Stimulated activated CD4-positive, alpha-beta T cell treated with anti-CD3 and anti-CD28 coated beads, Interleukin-12 subunit alpha, Interleukin-12 subunit beta, amount 100 ng/mL, for 24 hours (primary cell): ENCODE measurements at places on chromosomes 7 and 10.

- no peak for DNase-seq
Observed at GRCh38 chr10:54749623-54750022, 51.4 kb downstream of the PCDH15 start.

GRCh38 chr10:68212721-68213352 lies 19.1 kb downstream of the ATOH7 start:
- no peak for DNase-seq

DNA sequence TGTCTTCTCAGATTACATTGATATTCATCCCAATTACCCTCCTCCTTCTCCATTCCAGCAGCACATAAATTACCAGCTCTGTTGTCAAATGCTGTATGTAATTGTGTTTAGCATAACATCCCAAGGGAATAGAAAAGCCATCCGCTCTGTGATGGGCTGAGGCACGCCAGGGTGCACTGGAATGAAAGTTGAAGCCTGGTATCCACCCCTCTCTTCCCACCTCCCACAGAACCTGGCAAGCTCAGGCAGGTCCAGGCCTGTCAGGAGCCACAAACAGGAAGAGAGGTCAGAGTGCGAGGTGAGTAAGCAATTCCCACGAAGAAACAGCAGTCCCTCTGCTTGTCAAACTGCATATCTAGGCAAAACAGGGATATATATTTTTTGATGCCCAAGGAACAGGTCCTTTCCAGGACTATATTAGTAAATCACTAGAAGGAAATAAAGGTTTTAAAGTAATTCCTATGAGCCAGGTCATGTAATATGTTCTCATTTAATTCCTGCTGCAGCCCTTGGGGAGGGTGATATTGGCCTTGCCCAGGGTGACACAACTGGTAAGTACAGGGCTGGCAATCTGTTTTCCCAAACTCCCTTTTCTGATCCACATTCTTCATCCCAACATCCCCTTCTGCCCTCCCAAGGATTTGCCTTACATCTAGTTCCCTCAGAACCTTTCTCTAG lies 155.6 kb upstream of the GHITM start:
- no peak for DNase-seq

DNA sequence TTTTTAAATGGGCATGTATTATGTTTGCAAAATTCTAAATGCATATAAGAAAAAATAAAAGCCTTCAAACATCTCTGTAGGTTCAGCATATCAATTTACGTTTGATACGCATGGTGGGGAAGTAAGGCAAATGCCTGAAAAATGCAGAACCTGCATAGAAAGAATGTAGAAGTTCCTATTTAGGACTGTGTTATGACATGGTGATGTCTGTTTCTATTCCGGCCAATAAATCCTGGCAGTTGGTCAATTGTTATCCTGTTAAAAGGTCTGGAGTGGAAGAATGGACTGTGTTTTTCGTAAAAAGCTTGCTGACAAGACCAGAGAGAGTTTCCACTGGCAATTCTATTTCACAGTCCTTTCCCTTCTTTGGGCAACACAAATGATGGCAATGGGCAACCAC lies 49.6 kb upstream of the CAV2 start:
- no peak for DNase-seq

DNA sequence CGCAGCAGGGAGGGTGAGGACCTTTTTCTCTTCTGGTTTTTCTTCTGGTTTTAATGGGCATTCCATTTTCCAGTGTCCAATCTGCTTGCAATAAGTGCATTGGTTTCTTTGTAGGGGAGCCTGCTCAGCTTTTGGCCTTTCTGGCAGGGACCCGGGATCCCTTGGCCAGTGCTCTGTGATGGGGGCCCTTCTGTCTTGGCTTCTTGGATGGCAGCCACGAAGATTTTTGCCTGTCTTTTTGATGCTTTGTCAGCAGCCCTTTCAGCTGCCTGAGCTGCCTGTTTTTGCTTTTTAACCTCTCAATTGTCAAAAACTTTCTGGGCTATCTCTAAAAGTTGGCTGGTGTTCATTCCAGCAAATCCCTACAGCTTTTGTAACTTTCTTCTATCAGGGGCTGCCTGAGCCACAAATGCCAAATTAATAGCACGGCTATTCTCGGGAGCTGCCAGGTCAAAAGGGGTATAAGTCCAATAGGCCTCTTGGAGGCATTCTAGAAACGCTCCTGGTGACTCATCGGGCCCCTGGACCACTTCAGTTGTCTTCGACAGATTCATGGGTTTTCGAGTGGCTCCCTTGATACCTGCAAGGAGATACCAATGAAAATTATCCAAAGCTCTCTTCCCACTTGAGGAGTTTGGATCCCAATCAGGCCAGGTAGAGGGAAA lies 179.9 kb upstream of the MBL2 start:
- no peak for DNase-seq

- DNase-seq, result no peak
Observed at GRCh38 chr10:11667756-11668155, 56.3 kb upstream of the USP6NL start.

- DNase-seq, result no peak
Observed at GRCh38 chr10:112262546-112262945, 20.7 kb upstream of the TECTB start.

DNA sequence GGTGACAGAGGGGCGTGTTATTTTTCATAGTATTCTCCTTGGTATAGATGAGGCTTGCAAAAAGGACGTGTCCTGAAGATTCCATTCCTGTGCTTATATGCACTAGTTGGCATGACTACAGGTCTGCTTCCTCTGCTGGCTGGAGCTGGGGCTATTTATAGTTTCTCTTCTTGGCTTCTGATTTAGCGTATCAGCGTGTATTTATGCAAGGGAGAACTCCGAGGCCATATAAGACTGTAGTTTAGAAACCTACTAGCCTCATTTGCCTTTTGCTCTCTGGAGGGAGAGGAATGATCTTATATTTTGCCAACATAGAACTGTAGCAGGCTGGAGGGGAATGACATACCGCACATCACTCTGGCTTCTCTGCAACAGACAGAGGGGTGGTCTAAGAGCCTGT lies 39.7 kb downstream of the CACNB2 start:
- no peak for DNase-seq

- peak; percentile 49 for DNase-seq
Observed at GRCh38 chr7:98420966-98421612, 20.2 kb upstream of the BAIAP2L1 start.

DNA sequence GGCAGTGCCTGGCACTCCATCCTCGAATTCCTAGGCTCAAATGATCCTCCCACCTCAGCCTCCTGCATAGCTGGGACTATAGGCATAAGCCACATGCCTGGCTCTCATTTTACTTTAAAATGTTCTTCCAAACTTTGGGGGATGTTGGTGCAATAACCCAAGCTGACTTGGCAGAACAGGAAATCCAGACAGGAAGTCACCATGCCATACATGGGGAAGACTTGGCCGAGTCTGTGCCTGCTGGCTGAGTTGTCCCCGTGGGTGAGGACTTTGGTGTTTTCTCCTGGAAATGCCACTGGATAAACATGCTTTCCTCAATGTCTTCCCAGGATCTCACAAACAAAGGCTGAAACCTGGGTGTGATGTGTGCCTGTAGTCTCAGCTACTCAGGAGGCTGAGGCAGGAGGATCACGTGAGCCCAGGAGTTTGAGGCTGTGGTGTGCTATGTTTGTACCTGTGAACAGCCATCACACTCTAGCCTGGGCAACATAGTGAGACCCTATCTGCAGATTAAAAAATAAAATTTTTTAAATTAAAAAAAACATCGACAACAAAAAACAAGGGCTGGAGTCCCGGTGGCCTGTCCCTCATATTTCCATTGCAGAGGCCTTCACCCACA lies 19.8 kb downstream of the HKDC1 start:
- DNase-seq, result no peak

GRCh38 chr10:76036111-76036940 lies 604.9 kb downstream of the LRMDA start:
- DNase-seq, result no peak

- no peak for DNase-seq
Observed at GRCh38 chr7:120933475-120933874, 17.1 kb upstream of the ING3 start.

GRCh38 chr7:40811666-40812065 lies 676.9 kb downstream of the SUGCT start:
- DNase-seq, result no peak

- no peak for DNase-seq
Observed at GRCh38 chr7:17368856-17369524, 70.5 kb downstream of the AHR start.

DNA sequence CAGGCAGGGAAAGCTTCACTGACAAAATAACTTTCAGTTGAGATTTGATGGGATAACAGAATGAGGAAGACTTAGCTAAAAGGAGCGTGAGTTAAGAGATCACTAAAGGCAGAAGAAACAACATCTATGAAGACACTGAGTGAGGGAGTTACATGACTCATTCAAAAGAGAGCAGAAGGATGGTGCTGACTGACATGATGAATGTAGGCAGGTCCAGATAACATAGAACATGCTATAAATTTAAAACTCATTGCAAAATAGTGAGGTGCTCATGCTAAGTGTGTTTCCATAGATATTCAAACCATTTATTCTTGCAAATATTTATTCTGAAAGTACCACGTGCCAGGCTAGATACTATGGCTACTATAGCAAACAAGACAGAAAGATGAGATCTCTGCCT lies 116.4 kb upstream of the DGKB start:
- no peak for DNase-seq

DNA sequence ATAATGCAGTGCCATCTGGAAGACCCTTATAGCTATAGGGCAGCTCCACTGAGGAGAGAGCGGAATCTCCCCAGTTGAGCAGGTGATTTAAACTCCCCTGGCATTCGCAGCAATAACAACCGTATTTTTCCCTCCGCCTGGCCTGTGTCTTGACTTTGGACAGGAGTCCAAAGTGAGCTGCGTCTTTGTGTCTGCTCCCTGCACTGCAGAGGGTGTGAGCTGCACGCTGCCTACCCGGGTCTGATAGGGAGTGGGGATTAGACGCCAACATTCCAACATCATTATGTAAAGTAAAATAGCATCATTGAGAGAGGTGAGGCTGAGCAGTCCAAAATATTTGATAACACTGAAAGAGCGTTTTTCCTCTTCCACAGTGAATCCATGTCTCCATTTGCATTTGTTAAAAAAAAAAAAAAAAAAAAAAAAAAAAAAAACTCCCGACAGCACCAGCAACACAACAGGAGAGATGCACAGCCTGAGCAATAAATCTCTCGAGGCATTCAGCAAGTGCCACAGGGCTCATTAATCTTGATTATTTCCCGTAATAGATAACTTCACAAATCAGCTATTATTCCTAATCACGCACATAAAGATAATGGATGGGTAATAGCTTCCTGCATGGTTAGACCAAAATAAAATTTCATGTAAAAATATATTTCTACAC lies 68.6 kb downstream of the CELF2 start:
- no peak for DNase-seq

- DNase-seq, result no peak
Observed at GRCh38 chr7:65239707-65240352, 133.8 kb upstream of the ZNF92 start.

DNA sequence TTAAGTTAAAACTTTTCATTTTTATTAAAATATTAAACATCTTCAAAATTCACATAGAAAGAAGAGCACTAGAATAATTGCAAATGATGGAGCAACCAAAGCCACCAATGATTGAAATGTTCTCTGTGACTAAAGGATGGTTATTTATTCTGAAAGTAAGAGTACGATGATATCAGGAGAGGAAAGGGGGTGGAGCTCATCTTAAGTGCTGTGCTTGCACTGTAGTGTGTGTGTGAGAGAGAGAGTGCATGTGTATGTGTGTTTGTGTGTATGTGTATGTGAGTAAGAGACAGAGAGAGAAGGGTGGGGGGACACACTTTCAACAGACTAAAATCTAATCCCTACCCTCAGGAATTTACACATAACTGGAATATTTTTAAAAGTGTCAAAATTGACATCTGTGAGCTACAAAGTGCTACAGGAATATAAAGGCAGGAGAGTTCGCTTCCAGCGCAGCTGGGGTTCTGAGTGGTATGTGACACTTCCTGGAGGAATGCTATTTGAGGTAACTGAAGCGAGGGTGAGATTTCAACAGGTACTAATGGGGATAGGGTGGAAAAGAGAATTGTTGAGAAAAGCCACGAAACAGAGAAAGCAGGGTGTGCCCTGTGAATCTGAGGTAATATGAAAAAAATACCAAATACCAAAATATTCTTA lies 57.2 kb upstream of the SMNDC1 start:
- DNase-seq, result no peak

DNA sequence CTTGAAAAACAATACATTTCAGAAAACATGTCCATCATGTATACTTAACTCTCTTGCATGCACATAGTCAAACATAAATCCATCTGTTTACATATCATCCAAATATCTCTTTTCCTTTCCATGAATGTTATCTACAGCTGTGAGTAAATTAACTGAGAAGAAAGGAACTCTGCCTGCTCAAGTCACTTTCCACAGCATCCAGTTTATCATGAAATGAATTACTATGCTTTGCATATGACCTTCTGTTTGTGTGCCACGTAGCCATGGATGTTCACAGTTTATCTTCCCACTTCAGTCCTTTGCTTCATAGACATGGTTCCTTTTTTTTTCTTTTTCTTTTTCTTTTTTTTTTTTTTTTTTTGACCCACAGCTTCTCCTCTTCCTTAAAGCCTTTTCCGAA lies 39.6 kb downstream of the BZW2 start:
- no peak for DNase-seq

DNA sequence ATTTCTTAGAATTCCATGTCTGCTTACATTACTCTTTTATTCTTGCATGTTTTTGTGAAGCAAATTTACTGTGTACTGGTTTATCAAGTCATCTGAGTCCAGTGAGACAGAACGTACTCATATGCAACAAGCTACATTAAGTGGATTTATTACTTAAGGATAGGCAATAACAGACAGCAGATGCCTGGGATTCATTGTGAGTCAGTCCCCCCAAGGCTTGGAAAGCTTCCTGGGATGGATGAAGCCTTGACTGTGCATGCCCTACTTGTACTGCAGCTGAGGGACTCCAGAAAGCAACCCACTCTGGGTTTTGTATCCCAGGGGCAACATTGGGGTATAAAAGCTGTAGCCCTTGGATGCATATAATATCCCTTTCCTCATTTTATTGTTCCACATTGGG lies 113.4 kb upstream of the RAB18 start:
- DNase-seq, result no peak

DNA sequence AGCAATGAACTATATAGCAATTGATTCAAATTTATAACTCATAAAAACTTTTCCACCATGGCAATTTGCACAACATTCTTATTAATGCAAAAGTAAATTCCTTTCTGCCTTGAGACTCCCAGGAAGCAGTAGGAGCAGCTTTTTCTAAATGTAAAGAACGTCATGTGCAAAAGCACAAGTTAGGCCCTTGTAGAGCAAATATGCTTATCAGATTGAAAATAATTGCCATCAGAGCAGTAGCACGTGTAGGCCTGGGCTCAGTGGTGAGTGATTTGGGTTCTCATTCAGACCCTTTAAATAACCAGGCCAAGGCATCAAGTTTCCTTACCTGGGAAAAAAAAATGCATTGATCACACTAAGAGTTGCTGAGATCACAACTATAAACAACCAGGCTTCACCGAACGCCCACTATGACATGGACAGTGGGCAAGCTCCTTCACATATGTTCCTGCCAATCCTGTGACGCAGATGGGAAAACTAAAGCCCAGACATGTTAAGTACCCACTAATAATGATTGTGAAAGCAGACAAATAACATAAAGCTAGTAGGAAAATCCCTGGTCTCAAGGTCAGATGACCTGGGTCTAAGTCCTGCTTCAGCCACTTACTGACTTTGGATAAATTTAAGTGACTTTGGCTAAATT lies 22.1 kb upstream of the SAR1A start:
- DNase-seq, result no peak
